Hematopoietic multipotent progenitor cell treated with erythropoietin and hydrocortisone succinate and interleukin-3 and kit ligand, for 15 days (in vitro differentiated cells): ENCODE measurements at places on chromosomes 5 and 9.

GRCh38 chr5:161022151-161022550 lies 170.1 kb upstream of the ATP10B start:
- DNase-seq = no peak

- DNase-seq = no peak
Observed at GRCh38 chr9:133735415-133735775, 2.8 kb downstream of the SARDH start.

DNA sequence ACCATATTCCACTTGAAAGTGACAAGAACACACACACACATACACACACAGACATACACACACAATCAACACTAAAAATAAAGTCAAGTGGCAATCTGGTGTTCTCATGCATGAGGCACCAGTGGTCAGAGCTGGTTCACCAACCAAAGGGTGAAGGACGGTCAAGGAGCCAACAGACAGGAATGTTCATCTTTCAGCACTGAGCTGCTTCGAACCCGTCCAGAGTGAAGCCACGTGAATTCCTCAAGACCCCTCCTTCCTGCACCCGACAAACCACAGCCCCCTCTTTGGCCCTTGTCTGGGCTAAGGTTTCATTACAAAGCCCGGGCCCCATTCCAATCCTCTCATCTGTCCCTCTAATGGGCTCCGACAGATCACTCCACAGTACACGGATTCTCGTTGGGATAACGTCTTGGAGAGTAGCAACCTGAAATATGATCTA lies 84.5 kb upstream of the SMIM23 start:
- no peak for DNase-seq

DNA sequence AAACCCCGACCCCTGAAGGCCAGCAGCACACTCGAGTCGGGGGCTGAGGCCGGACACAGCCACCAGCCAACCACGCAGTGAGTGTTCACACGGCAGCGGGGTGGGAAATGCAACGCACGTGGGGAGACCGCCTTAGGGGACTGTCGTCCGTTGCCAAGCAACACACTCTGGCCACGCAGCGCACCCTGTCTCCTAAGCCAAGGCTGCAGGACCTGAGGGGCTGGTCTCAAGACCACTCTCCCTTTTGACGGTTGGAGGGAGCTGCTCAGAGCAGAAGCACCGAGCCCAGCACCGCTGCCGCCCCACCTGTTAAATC lies 7.5 kb downstream of the BRD9 start:
- no peak for DNase-seq

DNA sequence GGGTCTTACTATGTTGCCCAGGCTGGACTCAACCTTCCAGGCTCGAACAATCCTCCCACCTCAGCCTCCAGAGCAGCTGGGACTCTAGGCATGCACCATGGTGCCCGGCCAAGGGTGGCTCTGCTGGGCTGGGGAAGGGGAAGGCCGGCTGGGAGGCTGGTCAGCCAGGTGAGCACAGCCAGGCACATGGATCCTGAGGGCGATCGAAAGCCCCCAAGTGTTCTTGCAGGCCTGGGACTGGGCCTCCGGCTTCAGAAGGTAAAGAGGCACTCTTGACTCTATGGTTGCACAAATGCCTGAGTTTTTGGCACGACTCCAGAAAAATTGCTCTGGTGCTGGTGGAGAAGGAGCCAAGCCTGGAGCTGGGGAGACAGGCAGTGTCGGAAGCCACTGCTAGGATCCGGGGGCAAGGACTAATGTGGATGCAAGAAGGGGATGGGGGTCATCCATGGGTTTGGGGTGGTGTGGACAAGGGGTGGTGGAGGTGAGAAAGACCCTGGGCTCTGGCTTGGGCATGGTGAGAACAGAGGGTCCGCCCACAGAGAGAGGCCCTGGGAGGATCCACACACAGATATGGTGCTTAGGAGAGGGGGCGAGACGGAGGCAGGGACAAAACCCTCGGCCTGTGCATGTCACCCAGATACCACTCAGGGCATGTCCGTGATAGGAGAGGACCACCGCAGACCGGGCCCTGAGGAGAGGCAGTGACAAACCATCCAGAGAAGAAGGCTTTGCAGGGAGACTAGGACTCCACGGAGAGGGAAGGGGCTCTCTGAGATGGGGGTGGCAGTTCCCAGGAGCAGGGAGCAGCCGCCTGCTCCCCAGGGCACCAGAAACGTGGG lies 51.1 kb upstream of the COL5A1 start:
- no peak for DNase-seq

- no peak for DNase-seq
Observed at GRCh38 chr9:16068476-16068875, 515.6 kb downstream of the CCDC171 start.

DNA sequence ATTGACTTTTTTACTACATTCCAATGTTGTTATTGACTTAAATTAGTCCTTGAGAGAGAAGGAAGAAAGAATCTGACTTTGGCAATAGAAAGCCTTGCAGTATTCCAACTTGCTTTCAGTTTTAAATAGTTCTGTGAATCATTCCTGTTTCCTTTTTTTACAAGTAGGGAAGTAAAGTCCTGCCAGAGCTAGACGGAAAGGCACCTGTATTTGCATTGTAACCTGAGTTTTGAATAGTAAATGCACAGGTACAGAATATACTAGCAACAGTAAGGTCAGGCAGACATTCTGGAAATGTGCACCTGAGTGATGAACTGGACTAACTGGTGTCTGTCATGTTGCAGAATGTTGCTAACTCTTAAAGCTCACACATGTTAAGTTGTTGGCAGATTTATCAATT lies 100.9 kb downstream of the PRKACG start:
- no peak for DNase-seq

DNA sequence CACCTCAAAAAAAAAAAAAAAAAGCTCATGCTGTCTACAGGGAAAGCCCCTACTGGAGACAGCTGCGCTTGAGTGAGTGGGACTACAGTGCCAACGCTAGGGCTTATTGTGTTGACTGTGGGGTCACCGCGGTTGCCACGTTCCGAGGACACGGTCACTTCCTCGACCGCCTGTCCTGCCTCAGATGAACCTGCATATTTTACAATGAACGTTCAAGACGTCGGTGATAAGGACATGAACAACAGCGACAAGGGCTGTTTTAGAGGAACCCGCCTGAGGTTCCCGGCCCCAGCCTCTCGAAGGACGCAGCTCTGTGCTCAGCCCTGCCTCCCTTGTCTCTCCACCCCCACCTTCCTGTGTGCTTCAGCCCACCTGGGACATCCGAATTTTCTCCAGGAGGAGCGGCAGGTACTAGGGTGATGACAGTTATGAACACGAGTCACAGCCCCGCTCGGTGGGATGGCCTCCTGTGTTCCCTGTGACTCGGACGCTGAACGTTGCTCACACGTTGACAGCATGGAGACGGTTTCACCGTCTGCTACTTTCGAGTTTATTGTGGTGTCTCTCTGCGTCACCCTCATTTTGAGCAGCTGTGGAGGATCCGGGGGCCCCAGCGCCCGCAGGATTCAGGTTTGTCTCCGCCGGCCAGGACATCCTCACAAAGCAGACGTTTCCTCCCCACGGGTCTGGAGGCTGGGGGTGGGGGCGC lies 11.3 kb upstream of the DIPK1B start:
- DNase-seq = no peak

DNA sequence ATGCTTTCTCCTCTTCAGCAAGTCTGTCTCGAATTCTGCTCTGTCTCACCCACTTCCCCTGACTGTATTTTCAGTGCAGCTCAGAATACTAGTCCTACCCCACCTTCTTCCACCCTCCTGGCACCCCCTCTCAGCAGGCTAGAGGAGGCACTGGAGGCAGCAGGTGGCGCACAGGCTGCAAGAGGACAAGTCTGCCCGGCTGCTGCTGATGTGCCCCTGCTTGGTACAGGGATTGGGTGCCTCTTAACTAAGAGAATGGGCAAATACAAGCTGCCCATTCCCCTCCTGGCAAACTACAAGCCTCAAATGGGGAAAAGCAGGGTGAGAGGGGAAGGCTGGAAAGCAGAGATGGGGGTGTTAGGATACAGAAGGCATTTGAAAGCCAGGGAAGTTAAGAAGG lies 5.1 kb downstream of the TLN1 start:
- DNase-seq = peak; percentile 63

- DNase-seq = no peak
Observed at GRCh38 chr5:168110870-168111832, 180.3 kb upstream of the WWC1 start.

- no peak for DNase-seq
Observed at GRCh38 chr5:37668524-37669047, 171.3 kb downstream of the GDNF start.

- DNase-seq = no peak
Observed at GRCh38 chr5:113245427-113246225, 189.2 kb downstream of the TSSK1B start.

DNA sequence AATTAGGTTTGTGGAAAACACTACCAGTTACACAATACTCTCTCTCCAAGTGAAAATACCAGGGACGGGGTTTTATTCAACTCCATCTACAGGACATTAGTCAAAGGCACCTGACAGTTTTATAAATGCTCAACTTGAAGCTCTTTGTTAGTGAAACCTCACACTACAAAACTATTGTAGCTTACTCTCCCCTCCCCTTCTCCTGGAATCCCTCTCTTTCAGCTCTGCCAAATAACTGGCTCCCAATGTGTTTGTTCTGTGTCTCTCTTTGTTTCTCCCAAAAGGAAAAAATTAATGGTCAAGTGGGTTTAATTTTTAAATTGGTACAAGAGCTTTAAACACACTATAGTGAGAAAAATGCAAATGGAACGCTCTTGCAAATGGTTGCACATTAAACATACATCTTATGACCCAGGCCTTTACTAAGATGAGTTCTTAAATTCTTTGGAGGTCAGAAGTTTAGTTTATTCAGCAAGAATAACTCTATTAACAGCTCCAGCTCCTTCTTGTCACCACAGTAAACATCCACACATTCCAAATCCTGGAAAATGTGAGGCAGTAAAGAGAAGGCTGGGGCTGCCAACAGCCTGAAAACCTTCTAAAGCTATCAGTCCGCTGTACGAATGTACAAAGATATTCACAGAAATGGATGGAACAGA lies 48.4 kb downstream of the ZNF608 start:
- no peak for DNase-seq

DNA sequence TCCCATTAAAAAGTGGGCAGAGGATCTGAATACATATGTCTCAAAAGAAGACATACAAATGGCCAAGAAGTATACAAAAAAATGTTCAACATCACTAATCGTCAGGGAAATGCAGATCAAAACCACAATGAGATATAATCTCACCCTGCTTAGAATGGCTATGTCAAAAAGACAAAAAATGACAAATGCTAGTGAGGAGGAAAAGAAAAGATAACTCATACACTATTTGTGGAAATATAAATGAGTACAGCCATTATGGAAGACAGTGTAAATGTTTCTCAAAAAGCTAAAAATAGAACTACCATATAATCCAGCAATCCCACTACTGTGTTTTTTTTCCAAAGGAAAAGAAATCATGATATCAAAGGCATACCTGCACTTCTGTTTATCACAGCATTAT lies 450.7 kb downstream of the EFNA5 start:
- no peak for DNase-seq

GRCh38 chr5:171441246-171441791 lies 21.9 kb downstream of the FGF18 start:
- no peak for DNase-seq

DNA sequence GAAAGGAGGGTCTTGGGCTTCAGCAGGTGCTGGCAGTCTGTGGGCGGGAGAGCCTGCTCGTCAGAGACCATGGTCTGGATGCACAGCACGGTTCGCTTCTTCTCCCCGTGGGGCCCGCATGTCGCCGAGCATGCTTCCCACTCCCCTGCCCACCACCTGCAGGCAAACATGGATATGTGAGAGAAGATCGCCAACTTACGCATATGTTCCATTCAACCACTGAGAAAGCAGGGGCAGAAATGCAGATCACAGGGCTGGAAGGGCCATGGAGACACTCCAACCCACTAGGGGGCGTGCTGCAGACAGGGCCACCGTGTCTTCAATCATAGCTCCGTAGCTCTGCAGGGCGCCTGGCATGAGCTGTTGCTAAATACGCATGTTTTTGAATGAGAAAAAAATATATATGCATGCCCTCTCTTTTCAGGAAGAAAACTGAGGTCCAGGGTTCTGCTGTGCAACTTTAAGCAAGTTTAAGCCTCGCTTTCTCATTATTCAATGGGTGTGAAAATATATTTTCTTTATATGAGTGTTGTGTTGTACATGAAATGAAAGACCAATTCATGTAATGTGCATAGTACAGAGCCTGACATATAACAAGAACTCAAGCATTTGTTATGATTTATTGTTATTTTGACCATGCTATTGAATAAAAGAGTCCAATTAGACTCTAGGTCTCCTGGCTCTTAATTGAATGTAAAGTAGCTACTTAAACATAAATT lies 148.0 kb downstream of the TARS1 start:
- peak; percentile 16 for DNase-seq

DNA sequence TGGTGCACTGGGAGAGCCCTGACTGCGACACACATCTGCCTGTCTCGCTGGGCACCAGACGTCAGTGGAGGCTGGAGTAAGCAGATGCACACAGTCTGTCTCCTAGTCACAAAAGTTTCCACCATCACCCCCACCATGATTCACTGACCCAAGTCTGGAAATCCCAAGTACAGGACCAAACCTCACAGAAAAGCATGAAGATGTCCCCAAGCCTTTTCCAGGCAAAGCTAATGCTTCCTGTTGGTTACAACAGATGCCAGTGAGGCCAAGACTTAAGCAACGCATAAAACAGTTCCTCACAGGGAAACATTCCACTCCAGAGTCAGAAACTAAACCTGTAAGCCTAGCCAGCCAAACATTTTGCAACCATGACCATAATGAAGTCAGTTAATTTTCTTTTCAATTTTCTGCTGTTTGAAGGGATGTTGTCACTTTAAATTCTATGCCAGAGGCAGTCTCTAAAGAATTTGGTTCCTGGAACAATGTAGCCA lies 259.3 kb upstream of the SLC30A5 start:
- DNase-seq = no peak

DNA sequence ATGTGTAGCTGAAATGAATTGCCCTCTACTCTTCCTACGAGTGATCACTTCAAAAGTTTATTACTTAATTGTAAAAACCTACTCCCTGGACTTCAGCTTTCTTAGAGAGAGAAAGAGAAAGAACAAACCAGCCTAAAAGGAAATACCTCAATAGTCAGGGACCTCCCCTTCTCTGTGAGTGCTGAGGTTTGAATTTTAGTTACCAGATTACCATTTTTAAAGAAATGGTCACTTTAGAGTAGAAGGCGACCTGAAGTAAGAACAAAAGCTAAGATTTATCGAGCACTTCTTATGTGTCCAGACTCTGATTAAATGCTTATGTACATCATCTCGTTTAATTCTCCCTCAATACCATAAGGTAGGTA lies 11.3 kb downstream of the RAPGEF1 start:
- no peak for DNase-seq

GRCh38 chr9:91751922-91752321 lies 198.1 kb downstream of the ROR2 start:
- no peak for DNase-seq

- DNase-seq = no peak
Observed at GRCh38 chr5:99138911-99139310, 210.1 kb upstream of the CHD1 start.

GRCh38 chr5:43674536-43674935 lies 71.6 kb downstream of the NNT start:
- DNase-seq = no peak

- DNase-seq = no peak
Observed at GRCh38 chr5:85182344-85182743, 797.7 kb upstream of the EDIL3 start.
